ENCODE measurements at places on chromosomes 7 and 10.

DNA sequence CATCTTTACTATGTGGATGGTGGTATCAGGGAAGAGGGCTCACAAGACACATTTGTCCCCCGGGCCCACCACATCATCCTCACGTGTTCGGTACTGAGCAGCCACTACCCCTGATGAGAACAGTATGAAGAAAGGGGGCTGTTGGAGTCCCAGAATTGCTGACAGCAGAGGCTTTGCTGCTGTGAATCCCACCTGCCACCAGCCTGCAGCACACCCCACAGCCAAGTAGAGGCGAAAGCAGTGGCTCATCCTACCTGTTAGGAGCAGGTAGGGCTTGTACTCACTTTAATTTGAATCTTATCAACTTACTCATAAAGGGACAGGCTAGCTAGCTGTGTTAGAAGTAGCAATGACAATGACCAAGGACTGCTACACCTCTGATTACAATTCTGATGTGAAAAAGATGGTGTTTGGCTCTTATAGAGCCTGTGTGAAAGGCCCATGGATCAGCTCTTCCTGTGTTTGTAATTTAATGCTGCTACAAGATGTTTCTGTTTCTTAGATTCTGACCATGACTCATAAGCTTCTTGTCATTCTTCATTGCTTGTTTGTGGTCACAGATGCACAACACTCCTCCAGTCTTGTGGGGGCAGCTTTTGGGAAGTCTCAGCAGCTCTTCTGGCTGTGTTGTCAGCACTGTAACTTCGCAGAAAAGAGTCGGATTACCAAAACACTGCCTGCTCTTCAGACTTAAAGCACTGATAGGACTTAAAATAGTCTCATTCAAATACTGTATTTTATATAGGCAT is 9.1 kb upstream of the CSGALNACT2 start:
- DNase-seq: no peak

DNA sequence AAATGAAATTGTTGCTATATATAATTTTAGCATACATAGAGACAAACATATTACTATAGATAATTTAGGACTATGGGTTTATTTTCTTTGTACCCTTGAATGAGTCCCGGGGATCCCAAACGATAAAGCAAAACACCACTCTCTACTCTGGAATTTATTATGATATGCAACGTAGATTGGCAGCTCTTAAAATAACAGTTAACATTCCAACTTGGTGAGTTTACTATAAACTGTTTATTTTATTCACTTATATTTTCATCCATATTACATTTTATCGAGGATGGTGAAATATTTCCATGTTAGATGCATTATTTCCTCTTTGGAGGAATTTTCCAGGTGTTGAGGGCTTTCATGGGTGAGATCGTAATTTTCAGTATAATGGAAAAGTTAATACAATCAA is 138.7 kb upstream of the DGKB start:
- no peak for DNase-seq

DNA sequence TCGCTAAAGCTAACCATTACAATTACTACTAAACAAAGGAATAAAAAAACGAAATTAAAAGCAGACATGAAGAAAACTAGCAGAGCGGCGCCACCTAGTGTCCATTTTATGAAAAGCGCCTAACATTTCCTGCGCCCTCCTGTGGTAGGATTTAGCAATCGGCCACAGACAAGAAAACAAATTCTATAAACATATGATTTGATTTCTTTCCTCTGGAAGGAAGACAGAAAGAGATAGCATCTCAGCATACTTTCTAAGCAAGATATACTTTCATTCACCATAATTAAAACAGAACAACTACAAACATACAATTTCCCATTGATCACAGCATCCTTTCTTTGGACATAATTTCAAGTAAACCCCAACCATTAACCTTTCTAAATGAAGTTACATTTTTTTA is 337.7 kb upstream of the NPVF start:
- peak; percentile 54 for DNase-seq

GRCh38 chr10:7932301-7933036 is 114.2 kb downstream of the TAF3 start:
- no peak for DNase-seq

- DNase-seq: no peak
Measured at GRCh38 chr10:107583974-107584373, 419.5 kb upstream of the SORCS1 start.

DNA sequence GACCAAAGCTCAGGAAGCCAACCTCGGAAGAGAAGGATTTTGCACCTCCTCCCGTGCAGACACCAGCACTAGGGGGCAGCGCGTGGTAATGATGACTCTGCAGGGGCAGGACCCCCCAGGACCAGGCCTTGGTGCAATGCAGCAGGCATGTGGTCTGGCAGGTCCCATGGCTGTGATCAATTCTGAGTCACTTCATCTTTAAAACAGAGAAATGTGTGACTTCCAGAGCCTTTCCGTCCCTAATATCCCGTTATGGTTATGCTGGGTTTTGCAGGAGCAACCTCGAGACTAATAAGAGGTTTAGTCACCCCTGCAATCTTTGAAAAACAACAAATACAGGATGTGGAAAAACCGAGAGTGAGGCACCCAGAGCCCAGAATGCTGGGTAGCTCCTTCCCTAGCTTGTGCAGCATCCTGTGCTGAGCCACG is 30.2 kb upstream of the GJD4 start:
- no peak for DNase-seq

- no peak for DNase-seq
Measured at GRCh38 chr10:20406281-20407104, 490.6 kb downstream of the NEBL start.

- DNase-seq: no peak
Measured at GRCh38 chr10:20369863-20370736, 527.0 kb downstream of the NEBL start.

DNA sequence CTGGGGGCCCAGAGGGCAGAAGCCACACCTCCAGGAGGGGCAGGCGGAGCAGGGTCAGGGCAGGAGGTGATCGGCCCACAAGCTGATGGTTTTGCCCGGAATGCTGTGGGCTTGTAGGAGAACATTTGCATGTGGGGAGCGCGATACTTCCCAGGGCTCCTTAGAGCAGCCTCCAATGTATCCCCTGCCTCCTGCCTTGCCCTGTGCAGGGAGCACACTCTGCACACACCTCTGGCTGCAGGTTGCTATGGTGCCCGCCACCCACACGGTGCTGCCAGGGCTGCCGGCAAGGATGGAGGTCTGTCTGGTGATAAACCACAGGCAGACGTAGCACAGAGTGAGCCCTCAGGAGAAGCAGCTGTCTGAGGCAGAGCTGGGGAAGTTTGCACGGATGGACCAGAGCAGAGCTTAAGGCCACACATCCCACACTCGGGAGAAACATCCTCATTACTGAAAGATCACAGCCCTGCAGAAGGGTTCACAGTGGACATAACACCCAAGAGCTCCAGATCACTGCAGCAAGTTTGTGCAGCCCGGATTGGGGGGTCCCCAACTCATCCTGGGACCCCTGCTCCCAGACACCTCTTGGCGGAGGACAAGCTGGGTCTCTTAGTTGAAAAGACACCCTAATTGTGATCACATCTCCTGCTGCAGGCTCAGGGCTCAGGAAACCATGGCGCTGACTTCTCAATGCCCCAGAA is 41.8 kb downstream of the VIPR2 start:
- DNase-seq: no peak

DNA sequence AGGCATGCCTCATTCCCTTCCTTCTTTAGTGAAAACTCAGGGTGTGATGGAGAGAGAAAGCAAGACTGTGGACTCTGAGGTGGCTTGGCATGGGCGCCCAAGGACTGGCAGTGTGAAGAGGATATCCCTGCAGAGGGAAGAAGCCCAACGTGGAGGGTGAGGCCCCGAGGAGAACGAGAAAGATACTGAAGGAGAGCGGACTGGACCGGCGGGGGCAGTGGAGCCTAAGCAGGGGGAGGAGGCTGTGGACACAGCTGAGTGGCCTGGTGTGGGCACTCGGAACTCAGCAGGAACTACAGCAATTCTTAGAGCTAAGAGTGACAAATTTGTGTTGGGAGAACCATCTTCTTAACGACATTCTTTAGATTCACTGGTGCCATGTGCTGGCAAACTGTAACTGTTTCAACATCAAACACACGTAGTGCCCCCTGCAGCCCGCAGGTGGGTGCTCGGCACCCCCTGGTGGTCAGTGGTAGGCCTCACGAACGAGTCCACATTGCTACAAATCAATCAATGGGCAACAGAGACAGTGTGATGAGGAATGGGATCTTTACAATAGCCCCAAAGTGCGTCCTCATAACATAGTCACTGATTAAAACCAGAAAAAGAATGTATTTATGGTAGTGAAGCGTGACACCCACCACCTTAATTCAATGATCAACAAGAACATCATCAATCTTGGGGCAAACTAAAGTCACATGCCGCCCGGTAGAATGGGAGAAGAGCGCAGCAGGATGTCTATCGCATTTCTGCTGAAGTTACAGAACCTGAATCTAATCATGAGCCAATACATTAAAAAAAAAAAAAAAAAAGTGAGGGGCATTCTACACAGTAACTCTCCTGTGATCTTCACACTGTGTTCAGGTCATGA is 2.0 kb upstream of the SFTPA1 start:
- peak; percentile 24 for DNase-seq
